ENCODE measurements at places on chromosomes 1 and 21.

GRCh38 chr1:153510984-153511410, 24.8 kb downstream of the S100A6 start:
- DNase-seq: peak; percentile 64

- no peak for DNase-seq
These were observed 719.0 kb downstream of the RWDD3 start for GRCh38 chr1:95953015-95953414.

DNA sequence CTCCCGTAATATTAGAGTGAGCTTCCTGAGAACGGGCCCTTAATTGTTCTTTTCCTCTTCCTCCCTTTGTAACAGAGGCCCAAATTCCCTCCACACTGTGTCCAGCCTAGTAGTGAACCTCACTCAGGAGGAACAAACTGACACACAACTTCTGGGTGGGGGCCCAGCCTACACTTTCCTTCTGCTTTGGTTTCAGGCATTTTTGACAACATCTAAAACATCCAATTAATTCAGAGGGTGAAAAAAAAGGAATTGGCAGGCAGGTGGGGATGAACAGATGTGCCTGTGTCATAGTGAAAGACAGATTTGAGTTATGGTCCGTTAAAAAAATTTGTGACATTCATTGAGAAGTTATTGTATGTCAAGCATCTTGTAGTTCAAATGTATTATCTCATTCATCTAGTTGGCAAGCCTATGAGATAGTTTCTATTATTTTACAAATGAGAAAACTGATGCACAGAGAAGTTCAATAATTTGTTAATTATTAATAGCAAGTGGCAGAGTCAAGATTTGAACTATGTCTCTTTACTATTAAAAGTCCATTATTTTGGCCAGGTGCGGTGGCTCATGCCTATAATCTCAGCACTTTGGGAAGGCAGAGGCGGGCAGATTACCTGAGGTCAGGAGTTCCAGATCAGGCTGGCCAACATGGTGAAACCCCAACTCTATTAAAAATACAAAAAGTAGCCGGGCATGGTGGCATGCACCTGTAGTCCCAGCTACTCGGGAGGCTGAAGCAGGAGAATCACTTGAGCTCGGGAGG, 41.6 kb upstream of the LRIG2 start:
- no peak for DNase-seq

GRCh38 chr1:227745568-227746265, 10.5 kb downstream of the SNAP47 start:
- DNase-seq: no peak

DNA sequence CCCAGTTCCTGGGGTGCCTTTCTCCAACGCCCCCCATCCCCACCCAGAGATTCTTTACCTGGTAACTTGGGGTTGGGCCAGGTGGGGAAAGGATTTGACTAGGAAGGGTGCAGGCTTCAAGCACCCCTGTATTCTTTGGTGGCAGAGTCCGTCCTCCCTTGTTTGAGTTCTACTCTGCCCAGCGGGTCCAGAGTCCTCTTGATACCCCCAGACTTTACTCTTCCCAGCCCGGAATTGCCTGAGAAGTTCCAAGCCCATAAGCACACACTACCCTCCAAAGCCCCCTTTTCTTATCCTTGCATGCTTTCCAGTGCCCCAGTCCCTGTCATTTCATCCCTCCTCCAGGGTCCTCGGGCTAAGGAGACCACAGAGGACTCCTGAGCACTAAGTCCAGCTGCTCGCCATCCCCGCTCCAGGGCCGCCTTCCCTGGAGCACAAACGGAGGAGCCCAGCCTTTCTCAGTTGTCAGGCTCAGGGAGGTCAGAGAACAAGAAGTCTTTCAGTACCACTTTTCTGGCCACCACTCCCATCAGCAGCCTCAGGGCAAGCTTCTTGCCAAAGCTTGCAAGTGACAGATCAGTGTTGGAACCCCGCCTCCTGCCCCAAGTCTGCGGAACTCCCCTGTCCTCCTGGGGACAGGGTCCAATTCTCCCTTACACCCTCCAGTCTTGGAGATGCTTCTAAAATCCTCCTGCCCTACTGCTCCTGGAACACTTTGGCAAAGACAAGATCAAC, 12.2 kb downstream of the SLC45A3 start:
- DNase-seq: no peak

DNA sequence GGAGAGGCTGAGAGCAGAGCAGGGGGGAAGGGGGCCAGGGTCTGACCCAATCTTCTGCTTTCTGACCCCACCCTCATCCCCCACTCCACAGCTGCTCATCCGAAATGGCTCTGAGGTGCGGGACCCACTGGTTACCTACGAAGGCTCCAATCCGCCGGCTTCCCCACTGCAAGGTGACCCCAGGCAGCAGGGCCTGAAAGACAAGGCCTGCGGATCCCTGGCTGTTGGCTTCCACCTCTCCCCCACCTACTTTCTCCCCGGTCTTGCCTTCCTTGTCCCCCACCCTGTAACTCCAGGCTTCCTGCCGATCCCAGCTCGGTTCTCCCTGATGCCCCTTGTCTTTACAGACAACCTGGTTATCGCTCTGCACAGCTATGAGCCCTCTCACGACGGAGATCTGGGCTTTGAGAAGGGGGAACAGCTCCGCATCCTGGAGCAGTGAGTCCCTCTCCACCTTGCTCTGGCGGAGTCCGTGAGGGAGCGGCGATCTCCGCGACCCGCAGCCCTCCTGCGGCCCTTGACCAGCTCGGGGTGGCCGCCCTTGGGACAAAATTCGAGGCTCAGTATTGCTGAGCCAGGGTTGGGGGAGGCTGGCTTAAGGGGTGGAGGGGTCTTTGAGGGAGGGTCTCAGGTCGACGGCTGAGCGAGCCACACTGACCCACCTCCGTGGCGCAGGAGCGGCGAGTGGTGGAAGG, 17.1 kb upstream of the HDAC1 start:
- DNase-seq: no peak

DNA sequence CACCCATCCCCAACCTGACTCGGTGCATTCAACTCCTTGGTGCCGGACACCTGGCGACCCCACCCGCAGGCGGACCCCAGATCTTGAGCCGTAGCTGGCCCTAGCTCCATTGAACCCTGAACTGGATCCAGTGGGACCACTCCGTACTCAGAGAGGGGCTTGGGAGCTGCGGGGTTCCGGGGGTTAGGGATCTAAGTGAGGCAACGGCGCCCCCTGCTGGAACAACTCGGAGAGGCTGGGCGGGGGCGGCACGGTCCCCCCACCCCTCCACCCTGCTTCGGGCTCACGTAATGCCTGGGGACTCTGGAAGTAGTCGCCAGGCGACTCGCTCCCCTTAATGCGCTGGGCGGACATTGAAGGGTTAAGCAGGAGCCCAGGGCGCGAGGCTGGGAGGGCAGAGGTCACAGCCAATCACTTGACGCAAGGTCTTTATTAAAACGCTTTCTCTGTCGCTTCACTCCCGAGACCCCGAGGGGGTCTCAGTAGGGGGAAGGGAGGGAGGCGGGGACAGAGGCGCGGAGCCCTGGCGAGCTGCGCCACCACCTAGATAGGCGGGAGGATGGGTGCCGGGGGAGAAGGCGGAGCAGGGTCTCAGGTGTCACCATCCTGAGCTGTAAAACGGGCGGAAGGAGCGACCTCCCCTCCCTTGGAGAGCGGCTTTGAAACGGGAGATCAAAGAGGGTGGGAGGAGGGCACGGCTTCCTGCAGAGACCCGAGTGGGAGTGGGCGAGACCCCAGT, 704 bp upstream of the CRABP2 start:
- DNase-seq: peak; percentile 47

GRCh38 chr21:37446552-37446951, 80.0 kb downstream of the DYRK1A start:
- DNase-seq: no peak

DNA sequence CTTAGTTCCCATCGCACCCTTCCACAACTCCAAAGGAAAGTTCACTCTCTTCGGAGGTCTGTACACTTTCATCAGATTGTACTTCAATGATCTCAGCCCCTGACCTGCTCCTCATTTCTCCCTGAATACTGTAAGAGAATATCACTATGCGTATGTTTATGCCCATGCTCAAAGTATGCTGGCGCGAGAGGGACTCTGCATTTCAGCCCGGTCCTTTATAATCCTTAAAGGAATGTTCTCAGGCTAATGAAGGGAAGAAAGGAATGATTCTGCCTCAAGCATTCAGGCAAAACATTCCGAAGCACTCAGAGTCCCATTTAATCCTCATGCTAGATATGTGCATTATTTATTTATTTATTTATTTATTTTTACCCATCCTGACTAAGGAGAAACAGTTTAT, 76.8 kb downstream of the PLD5 start:
- DNase-seq: no peak

DNA sequence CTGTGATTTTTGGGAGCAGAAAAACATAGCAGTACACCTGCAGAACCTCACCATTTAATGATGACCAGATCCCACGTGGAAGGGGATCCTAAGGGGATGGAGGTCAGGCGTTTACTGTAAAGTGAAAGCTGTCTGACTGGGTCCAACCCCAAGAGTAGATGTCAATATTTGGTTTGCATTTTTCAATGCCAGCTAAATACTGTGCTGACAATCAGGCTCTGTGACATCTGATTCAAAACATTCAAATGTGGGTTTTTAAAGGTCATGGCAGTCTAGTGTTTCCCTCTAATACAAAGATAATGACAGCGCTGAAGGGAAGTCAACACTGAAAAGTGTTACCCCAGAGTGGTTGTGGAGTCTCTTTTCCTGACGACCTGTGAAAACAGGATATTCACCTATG, 68.1 kb downstream of the SPAG17 start:
- no peak for DNase-seq

GRCh38 chr1:3170561-3171453, 101.8 kb downstream of the PRDM16 start:
- DNase-seq: no peak

- DNase-seq: no peak
These were observed 10.4 kb downstream of the KYAT3 start for GRCh38 chr1:88982055-88982454.

DNA sequence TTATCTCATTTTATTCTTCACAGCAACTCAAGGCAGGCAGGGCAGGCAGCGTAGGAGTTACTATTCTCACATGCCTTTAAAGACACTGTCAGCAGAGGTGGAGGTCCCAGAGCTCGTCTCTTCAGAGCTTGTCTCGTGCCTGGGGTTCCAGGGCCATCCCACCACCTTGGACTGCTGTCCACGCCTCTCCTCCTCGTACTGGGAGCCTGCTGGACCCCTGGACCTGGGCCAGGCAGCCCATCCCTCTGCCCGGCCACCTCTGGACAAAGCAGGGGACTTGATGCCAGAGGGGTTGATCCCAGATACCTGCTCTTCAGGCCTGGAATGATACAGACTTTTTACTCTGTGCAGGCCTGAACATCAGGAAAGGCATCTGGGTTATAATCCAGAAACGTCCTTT, 546.8 kb downstream of the KIF26B start:
- DNase-seq: no peak

GRCh38 chr1:111468717-111469100, 5.1 kb upstream of the C1orf162 start:
- no peak for DNase-seq

DNA sequence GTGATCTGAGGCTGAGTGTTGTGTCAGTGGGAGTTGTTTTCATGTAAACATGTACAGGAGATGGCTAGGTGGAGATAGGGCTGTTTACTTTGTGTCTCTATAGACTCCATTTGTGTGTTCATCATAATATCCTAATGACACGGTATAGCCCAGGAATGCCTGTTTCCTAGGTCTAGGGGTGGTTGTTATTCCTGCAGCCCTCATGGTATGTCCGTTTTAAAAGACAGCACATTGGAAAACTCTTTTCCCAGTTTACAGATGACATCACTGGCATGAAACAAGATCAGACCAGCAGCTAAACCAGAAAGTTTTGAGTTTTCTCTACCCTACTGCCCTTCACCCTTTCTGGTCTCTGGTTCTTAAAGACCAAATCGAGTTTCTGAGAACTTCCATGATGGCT, 227.3 kb upstream of the TMEM51 start:
- DNase-seq: no peak

DNA sequence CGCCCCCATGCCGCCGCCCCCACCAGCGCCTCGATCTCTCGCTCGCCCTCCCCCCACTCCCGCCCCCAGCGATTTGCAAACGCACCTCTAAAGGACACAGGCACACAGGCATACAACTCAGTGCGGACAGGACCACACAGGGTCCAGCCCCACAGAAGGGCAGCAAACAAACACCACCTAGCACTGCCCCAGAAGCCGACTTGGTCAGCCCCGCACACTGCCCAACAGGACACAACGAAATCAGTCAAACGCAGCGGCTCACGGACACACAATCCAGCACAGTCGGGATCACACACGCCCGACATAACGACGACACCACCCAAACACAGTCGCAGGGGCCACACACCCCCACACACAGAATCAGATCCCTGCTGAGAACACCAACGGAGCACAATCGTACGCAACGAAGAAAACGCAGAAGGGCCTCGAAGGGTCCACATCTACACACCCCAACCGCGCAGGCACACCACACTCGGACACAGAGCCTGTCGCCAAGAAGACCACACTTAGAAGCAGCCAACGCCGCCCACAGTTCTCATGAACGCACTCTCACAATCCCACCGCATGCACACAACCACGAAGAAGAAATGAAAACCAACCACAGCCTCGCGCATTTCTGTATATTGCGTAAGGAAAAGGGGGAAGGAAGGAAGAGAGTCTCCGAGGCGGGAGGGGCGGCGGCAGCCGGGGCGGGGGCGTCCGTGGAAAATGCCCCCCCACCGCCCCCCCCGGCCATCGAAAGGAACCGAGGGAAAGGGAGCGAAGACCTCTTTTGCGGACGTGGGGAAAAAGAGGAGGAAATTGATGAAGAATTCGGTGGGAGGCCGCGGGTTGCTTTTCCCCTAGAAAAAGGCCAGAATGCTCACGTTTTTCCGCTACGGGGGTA, 481 bp downstream of the TAL1 start:
- no peak for DNase-seq

DNA sequence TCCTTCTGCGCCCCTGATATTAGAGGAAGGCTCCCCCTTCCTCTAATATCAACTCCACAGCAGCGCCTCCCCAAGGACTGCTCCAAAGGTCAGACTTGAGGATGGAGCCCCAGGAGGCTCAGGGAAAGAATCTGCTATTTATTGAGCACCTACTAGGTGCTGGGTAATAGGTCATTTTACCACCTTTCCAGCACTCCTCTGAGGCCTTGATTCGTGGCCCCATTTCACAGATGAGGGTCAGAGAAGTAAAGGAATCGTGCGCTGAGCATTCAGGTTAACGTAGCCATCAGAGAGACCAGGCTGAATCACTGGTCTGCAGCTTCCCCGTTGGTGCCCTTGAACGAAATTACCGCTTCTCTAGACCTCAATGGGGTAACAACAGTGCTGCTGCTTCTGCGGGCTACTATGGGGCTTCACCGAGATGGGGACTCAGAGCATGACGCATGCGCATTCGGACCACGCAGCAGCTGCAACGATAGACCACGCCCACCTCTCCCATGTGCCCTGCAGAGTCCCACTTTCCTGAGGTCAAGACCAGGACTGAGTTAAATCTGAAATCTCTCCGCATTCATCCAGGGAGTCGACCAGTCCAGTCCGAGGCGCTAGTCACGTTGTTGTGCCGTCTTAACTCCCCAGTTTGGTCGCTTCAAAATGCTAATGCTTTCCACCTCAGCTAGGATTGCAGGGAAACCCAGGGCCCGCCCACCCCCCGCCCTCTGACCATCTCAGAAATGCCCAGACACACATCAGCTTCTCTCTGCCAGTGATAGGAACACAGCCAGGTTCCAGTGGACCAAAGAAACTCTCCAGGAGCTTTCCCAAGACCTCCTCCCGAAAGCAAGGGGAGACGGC, 12.9 kb downstream of the CAMK2N1 start:
- no peak for DNase-seq
